ENCODE measurements at places on chromosomes 11 and 22.

- no peak for DNase-seq
Measured at GRCh38 chr22:50002791-50003190, 9.8 kb downstream of the IL17REL start.

- DNase-seq: no peak
Measured at GRCh38 chr11:1750481-1750839, at the start of gene IFITM10. IFITM10 (minus strand) TSS chr11:1750595; CDS start chr11:1750442, 153 bp downstream.

DNA sequence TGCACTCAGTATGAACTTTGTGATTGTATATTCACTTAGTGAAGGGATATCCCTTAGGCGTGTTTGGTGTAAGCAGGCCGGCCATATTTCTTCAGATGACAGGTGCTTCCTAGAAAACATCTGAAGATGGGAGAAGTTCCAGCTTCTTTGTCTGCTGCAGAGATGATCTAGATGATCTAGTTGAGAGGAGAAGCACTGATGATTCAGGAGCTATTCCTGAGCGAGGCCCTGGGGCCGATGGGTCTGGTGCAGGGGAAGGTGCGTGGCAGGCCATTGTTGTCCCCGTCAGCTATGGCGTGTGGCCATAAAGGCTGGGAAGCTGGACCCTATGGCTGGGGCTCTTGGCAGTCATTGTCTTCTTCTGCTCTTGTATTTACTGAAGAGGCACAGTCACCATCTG, 14.0 kb downstream of the FAM118A start:
- no peak for DNase-seq

GRCh38 chr11:11965656-11966353, 42.6 kb downstream of the DKK3 start:
- no peak for DNase-seq

DNA sequence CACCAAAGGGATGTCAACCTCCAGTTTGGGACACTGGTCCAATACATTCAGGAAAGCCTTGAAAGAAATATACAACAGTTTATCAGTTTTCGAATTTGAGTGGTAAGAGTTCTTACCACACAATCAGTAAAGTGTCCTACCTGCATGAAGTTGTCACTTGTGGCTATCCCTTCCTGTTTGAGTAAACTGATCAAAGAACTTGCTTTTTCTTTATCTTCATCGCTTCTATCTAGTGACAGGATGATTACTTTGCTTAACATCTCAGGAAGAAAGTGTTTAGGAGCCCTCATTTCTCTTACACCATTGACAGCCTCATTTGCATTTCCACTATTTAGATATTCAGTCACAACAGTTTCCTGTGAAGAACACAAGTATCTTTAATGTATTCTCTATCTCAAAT, 8.4 kb downstream of the EIF4G2 start:
- DNase-seq: no peak

- DNase-seq: no peak
Measured at GRCh38 chr11:61083601-61084147, 18.6 kb upstream of the CD5 start.

GRCh38 chr22:31818481-31819392, 64.9 kb downstream of the DEPDC5 start:
- DNase-seq: no peak

DNA sequence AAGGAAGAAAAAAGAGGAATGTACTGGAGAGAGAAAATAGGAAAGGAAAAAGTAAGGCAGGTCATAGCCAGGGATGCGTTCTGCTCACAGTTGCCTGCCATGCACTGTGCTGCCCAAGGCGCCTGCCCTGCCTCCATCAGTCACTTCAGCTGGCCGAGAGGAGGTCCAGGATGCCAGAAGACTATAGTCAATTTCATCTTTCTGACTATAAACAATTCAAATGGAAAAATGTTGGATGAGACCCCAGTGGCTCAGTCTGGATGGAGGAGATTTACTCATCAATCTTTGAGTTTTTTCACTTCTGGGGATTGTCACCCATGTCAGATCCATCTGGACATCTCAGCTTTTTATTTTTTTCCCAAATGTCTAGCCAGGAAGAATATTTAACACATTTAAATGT, 36.7 kb upstream of the CLMP start:
- no peak for DNase-seq
